ENCODE measurements at places on chromosomes 6 and 20.

- DNase-seq = no peak
Observed at GRCh38 chr6:116492331-116493067, 18.9 kb upstream of the CALHM5 start.

- no peak for DNase-seq
Observed at GRCh38 chr6:123547216-123547978, 89.4 kb downstream of the TRDN start.

GRCh38 chr20:40218316-40218969, 470.6 kb downstream of the MAFB start:
- no peak for DNase-seq

DNA sequence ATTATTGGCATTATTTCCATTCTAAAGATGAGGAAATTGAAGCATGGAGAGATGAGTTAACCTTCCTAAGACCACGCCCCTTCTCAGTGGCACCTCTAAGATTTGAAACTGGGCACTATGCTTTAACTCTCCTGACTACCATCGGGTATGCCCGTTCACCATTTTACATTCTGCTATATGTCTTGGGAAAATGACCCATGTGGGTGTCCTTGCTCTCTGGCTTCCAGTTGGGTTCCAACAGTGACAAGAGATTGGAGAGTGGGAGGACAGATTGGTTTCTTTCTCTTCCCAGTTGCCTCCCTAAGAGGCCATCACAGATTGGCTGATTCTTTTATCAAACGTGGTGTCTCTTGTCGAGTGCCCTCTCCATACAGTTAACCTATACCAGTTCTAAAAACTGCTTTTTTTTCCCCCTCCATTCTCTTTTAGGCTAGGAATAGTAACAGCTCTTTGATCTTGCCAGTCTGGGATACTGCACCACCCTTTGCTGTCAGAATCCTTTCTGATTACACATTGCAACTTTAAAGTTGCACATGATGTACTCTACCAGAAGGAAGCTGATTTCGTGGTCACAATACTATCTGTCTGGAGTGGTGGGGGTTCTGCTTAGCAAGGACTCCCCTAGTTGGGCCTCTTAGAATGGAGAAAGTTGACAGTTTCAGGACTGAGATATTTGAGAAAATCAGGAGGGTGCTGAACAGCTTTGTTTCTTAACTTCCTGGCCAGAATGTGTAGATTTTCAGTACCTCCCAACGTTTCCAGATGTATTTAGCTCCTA, 88.0 kb upstream of the ELOVL5 start:
- DNase-seq = no peak

DNA sequence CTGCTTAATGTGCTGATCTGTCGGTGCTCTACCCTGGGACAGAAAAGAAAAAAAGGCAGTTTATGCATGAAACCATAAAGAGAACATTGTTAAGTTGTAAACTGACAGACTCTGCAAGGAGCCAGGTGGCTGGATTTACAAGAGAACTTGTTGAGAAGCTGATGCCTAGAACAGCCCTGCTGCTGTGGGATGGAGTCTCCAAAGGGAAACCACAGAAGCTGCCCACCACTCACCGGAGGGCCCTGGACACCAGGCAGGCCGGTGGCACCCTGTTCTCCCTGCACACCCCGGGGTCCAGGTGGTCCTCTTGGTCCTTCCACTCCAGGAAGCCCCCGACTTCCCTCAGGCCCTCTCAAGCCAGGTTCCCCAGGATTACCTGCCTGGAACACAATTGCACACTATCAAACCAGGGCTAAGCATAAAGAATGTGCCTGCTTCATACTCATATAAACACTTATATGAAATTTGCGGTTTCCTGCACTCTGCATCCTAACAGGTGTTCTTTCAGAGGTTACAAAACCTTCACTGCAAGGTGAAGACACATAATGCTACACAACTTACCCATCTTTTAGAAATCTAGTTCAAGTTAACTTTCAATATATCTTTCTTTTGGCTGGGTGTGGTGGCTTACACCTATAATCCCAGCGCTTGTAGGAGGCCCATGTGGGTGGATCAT, 68.2 kb downstream of the COL9A1 start:
- no peak for DNase-seq

DNA sequence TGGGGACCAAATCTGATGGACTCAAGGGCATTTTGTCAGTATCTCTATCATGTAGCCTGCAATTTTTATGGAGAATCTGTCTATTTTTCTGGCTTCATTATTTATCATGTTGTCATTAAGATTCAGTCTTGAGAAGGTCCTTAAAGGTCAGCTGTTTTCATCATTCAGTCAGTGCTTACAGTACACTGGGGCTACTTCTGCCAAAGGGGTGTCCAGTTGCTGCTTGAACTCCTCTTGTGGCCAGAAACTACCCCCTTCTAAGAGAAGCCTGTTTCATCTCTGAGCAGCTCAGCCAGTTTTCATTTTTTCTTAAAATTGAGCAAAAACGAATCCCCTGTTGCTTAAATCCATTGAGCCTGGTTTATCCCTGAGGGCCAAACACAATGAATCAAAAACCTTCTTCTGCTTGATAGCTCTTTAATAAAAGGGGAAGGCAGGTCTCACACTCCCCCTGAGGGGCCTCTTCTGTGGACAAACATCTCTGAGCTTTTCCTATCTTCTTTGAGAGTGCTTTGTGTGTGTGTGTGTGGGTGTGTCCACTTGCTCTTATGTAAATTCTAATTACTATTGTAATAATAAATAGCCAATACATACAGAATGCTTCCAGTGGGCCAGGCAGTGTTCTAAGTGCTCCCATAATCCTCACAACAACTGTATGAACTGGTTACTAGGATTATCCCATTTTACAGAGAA, 172.2 kb downstream of the PLCB1 start:
- DNase-seq = no peak

DNA sequence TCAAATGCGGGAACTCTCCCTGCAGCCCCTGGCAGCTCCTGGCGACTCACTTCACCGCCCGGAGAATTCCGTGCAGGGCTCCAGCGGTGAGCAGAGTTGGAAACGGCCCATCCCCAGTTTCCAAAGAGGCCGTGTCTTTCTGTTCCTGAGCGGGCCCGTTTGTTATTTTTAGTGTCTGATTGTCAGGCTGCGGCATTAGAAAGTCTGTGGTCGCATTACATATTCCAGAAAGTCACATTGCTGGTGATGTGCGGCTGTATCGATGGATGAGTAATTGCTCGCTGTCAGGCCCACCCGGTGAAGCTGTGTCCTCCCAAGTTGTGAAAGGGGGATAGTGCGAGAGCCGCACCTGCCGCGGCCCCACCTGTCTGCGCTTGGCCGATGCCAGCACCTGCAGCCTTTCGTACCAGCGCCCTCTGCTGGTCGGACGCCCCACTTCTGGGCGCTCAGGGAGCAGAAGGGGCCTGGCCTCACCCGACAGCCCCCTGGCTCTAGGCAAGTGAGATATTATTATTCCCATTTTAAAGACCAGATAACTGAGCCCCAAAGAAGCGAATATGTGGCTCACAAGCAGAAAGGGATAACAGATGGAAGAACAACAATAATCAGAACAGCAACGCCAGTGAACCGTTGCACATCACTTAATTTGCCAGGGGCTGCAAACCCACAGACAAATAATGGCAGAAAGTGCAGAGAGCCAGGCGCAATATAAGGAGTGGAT, 244.9 kb downstream of the TSHZ2 start:
- DNase-seq = peak; percentile 87

DNA sequence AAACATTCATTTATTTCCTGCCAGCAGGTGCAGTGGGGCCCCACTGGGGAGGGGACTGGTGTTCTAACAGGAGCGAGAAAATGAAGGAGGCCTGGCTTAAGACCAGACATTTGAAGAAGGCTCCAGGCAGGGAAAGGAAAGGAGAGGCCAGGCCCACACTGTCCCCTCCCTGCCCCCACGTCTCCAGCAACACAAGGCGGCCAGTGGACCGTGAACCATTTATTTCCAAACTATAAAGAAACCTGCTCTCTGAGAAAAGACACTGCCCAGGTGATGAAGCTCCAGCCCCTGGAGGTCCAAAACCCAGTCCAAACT, 41.4 kb upstream of the CDH22 start:
- DNase-seq = no peak

DNA sequence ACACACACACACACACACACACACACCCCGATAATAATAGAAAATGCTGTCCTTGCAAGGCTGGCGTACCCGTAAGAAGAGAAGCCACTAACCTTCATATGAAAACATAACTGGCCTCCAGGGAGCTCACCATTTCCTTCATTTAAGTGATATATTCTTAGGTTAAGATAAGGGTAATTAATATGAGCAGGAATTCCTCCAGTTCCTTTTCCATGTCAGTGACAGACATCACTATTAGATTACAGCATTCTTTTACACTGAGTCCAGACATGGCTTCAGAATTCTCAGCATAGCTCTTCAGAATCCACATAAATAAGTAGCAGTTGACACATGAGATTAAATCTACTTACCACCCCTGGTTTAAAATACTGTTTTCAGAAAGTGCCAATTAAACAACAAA, 121.9 kb downstream of the SIM1 start:
- no peak for DNase-seq

GRCh38 chr6:10297832-10298231, 117.0 kb downstream of the TFAP2A start:
- DNase-seq = no peak

DNA sequence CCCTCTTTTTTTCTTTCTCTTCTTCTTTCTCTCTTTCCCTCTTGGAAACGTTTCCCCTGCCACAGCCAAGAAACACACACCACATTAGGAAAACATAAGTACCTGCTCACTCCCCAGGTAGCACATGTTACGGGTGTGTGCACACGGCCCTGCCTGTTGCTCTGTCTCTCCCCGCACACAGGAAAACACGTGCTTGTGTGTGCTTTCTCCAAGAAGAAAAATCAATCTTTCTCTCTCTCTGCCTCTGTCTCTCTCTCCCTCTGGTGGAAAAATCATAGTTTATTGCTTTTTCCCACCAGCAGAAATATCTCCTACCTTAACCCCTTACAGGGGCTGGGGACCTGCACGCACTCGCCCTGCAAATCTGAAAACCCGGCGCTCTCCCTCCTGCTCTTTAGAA, 102.3 kb downstream of the EDN3 start:
- no peak for DNase-seq

DNA sequence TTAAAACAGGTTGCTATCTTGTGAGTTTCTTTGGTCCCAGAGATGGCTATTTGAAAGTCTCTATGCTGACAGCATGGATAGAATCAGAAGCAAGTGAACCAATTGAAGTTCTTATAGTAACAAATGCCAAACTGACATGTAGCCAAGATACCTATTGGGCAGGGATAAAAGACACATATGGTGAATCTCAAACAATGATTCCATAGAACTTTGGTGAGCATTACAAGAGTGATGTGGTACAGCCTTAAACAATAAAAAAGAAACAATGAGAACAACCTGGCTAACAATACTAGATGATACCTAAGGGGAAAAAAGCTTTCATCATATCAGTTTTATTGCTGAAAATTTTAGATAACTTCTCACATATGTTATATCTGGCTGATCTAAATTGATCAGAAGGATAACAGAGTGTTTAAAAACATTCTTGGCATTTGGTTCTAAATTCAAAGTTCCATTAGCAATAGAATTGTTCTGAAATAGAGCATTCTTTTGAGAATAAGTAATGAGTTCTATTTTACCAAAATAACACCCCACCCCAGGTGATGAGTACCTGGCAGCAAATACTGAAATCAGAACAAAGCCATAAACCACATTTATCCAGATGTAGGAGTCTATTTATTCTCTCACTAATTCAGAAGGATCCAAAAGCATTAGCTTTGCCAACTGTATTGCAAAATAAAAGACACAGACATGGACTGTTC, 5.8 kb upstream of the HMGCLL1 start:
- DNase-seq = no peak

GRCh38 chr20:8601542-8601912, 467.4 kb upstream of the PLCB4 start:
- DNase-seq = no peak

DNA sequence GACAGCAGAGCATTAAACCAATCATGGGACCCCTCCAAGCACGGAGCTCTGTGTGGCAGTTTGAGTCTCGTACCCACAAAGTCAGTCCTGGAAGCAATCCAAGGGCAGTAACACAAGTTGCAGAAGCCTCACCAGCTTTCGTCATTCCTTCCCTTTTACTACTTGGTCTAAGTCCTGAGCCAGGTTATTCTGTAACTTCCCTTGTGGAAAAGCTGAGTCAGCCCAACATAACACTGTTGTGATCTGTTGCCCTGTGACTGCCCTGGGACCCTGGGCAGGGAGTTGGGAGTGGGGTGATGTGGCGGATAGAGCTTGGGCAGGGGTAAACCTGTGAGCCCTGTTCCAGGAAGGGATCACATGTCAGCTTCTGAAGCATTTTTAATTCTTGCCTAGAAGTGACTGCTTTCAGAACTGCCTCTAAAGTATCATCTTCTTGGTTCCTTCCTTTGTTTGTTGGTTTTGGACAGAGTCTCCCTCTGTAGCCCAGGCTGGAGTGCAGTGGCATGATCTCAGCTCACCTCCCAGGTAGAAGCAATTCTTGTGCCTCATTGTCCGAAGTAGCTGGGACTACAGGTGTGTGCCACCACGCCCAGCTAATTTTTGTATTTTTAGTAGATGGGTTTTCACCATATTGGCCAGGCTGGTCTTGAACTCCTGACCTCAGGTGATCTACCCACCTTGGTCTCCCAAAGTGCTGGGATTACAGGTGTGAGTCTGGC, 183.7 kb upstream of the JAG1 start:
- no peak for DNase-seq

DNA sequence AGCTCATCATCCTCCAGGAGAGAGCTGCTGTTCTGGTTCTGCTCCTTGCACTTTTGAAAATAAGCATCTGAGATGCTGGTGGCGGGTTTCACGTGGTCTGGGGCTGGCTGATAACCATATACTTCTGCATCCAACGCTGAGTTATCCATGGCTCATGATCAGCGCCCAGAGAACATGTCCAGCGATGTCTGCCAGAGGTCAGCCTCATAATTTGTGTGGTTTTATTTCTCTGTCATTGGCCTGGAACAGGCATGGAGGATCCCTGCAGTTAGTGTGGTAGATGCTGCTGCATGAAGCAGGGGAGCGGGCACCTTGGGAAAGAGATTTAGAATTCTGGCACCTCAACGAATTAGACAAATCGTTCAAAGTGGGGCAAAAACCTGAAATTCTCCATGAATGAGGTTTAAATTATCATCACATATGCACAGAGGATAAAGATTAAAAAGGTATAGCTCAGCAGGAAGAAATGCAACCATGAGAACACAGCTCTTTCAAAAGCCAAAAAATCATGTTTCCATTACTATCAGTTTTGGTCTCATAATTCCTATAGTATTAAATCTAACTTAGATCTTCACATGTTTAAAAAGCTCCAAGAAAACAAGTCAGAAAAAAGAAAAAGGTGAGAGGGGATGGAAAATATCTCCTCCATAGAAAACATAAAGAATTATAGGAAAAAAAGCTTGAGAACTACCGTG, 157.2 kb downstream of the SOD2 start:
- DNase-seq = no peak

GRCh38 chr6:8758412-8758811, 323.1 kb upstream of the SLC35B3 start:
- DNase-seq = no peak

GRCh38 chr6:31356946-31357466, at the start of gene HLA-B:
Gene HLA-B, minus strand, starts transcription at chr6:31357179. Its CDS starts 21 bp downstream, at chr6:31357158.
- peak; percentile 75 for DNase-seq

DNA sequence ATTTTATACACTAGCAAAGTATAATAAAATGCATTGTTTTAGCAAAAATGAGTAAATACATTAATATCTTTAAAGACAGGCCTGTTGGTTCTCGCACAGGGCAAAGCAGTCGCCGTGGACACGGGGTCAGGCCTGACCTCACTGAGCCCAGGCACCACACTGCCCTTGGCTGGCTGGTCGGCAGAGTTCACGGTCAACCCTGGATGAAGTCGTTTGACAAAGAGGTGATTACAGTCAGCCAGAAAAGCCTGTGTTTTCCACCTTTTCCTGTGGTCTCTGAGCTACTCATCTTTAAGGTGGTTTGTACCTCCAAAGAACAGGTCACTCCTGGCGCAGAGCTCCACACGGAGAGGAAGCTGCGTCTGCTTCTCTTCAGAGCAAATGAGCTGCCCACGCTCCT, 191.5 kb downstream of the DLL1 start:
- no peak for DNase-seq
